ENCODE measurements at places on chromosomes 12 and 14. TPM values are rescaled to one million over a fixed set of nuclear protein-coding genes. Genes with fewer than 3 reads are reported as not detected.

Gene ACSS3
- not detected for total RNA-seq

Gene ZNF891
- 0.98 TPM for total RNA-seq

Gene BDKRB2
- total RNA-seq, result 0.07 TPM

Gene SERPINA9
- total RNA-seq, result not detected

Gene TSHR
- total RNA-seq, result not detected

Gene NRIP2
- not detected for total RNA-seq

Gene FOXN4
- not detected for total RNA-seq

Gene AQP5
- not detected for total RNA-seq

Gene SLCO1C1
- total RNA-seq, result not detected

Gene L3HYPDH
- total RNA-seq, result 108 TPM

Gene MIPOL1
- total RNA-seq, result 14.2 TPM

Gene TULP3
- 19.8 TPM for total RNA-seq

Gene LGR5
- 0.04 TPM for total RNA-seq

Gene SLC2A3
- not detected for total RNA-seq

Data from PC-3 (cell line).